T follicular helper cell (primary cell): ENCODE measurements at places on chromosomes 7 and 10.

- no peak for DNase-seq
Observed at GRCh38 chr10:14271621-14272020, 59.1 kb downstream of the FRMD4A start.

- no peak for DNase-seq
Observed at GRCh38 chr10:52383088-52383487, 69.0 kb downstream of the DKK1 start.

DNA sequence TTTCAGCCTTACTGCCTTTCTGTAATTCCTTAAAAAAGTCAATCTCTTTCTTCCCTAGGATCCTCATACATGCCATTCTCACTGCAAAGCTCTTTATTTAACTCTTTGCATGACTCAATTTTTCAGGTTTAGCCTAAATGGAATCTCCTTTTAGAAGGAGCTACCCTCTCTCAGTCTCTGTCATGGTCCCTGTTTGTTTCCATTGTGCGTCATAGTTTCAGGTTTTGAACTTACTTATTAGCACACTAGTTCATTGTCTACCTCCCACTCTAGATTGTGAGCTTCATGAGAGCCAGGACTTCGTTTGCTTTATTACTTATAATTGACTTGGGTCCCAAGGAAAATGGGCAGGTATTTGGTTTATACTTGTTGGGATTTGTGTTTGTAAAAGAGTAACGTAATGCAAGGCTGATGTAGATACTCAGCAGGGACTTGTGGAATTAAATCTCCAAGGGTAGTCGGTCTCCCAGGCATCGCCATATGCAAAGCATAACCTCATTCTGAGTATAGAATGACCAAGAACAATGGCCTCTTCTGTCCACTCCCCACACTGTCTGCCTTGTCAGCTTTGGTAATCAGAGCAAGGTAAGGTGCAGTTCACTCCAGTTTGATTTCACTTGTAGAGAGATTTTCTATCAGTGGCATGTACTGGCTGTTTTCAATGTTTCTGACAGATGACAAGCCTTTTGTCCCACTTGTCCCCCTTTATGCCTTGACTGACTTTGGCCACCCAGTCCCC, 252.0 kb downstream of the SORCS3 start:
- no peak for DNase-seq

GRCh38 chr7:80230327-80230726, 95.7 kb downstream of the GNAI1 start:
- DNase-seq, result no peak

DNA sequence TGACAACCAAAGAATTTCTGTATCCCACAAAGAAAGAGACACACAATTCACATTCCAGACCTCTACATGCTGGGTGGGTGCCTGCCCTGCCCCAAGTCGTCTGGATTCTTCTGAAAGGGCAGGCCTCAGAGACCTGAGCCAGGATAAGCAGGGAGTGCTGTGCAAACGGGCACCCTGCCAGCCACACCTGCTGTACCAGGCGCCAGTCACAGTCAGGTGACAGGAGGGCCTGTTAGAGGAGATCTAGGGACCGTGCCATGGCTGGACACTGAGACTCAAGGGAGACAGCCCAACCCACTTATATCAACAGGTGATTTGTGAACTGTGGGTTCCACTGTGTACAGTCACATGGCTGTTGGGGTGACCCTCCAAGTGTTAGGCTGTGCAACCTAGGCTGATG, 103.1 kb upstream of the AFAP1L2 start:
- DNase-seq, result no peak

GRCh38 chr7:151863386-151864079, 13.4 kb downstream of the PRKAG2 start:
- DNase-seq, result no peak

- no peak for DNase-seq
Observed at GRCh38 chr7:35495844-35496243, 199.1 kb downstream of the HERPUD2 start.

GRCh38 chr10:29353887-29354561, 65.2 kb downstream of the LYZL1 start:
- no peak for DNase-seq

DNA sequence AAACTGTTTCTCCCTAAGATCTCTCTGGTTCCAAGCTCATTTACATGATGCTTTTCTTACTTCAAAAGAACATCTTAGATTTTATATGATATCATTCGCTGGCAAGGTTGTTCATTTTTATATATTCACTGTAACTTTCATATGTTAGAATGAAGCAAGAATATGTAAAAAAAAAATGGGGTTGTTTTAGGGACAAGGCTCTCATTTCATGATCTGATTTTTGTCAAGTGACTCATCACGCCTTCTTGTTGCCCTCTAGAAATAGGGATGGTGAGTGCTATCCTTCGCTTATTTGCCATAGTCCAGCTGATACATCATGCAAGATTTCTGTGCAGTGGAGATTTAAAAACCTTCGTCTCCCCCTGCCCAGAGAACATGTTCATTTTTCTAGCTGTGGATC, 14.0 kb upstream of the CELF2 start:
- DNase-seq, result no peak

DNA sequence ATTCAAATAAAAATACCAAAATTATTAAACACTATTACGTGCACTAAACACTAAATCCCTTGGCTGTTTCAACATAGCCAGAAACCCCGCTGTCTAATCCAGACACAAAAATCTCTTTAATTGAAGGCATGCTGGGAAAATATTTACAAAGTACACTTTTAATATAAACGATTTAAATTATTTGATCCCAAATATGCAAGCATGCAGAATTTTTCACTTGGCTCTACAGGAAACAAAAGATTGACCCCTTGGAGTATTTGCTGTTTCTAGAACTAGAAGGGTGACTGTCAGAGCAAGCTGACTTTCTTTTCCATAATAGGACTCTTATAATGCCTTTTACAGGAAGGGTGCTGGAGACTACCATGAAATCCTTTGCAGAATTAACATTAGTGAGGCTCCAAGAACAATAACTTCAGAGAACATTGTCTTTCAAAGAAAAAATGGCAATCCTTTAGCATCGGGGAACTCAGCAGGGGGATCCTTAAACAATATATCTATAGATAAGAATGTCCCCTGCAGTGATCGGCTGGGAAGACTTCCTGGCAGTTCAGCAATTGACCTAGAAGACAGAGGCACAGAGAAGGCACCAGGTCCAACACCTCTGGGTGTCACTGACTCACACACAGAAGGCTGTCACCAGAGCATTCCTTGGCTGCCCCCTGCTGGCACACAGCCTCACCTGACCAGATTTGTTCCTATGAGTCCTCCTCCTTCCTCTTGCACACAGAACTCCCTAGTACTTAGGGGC, 55.8 kb upstream of the MRLN start:
- peak; percentile 22 for DNase-seq

DNA sequence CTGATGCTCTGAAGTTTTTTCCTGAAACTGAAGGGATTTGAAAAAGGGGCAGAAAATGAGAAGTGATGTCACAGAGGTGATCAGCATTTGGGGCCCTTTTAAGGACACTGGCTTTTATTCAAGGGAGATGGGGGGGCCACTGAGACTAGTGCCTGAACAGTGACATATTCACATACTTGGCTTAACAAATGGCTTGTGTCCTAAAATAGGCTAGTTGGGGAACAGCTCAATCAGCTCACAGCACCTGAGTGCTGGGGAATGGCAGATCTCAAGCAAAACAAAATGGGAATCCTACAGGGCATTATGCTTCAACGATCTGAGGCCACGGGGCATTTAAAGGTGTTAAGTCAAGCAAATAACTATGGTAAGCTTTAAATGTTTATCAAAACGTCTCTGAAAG, 90.1 kb downstream of the UBE2H start:
- no peak for DNase-seq

GRCh38 chr7:14628516-14628915, 274.0 kb downstream of the DGKB start:
- DNase-seq, result no peak

DNA sequence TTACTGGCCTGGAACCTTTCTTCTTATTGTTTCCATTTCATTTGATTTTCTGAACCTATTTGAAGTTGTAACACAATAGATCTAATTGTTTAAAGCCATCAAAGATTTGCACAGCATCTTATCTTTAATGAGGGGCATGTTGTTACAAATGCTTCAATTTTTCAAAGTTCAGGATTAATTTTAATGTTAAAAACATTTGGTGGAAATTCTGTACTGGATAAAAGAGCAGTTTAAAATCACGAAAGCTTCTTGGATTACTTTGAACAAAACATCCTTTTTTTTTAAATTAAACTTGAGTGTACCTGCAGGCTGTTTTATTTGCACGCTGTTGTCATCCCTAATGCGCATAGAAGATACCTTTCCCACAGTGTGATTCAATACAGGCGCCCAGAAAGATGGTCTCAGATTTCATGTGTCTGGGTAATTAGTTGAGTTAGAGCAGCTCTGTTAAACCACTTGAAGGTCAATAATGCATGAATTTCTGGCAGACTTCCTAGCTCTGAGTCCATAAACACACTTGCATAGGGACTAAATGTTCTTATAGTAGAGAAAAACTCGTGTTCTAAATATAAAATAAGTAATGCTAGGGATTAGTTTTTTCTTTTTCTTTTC, 29.3 kb upstream of the DDX50 start:
- DNase-seq, result no peak

- no peak for DNase-seq
Observed at GRCh38 chr7:94512735-94513564, 3.3 kb downstream of the CASD1 start.

- DNase-seq, result no peak
Observed at GRCh38 chr10:71031026-71031425, 142.7 kb upstream of the PCBD1 start.
